ENCODE measurements at places on chromosomes 16 and 17.

DNA sequence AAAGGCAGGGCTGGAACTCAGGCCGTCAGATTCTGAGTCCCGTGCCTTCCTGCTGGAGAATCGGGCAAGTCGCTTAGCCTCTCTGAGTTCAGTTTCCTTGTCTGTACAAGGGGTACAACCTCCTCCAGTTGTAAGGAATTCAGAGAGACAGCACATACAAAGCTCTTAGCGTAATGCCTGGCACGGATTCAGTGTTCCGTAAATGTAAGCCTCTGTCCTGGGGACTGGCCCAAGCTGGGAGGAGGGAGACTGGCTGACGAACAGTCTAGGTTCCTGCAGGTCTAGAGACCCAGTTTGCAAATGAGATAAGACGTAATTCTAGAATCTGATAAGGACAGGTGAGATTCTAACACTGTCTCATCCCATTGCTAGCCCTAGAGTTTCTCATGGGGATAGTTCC is 9.9 kb downstream of the METTL22 start:
- no peak for DNase-seq

DNA sequence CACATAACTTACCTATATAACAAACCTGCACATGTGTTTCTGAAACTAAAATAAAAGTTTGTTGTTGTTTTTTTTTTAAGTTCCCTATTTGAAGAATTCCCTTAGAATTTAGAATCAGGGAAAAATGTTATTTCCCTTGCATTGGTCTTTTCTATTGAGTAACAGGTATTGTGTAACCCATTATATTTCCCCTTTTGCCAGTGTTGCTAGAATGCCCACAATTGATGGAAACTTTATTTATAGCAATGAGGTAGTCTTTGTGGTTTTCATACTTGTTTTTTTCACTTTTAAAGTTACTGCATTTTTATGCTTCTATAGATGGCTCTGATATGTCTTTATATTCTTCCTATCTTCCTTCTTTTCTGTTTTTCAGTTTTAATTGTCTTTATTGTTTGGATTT is 3.9 kb downstream of the NLRP1 start:
- no peak for DNase-seq

- DNase-seq = no peak
Measured at GRCh38 chr16:47180073-47180472, 36.3 kb upstream of the NETO2 start.

DNA sequence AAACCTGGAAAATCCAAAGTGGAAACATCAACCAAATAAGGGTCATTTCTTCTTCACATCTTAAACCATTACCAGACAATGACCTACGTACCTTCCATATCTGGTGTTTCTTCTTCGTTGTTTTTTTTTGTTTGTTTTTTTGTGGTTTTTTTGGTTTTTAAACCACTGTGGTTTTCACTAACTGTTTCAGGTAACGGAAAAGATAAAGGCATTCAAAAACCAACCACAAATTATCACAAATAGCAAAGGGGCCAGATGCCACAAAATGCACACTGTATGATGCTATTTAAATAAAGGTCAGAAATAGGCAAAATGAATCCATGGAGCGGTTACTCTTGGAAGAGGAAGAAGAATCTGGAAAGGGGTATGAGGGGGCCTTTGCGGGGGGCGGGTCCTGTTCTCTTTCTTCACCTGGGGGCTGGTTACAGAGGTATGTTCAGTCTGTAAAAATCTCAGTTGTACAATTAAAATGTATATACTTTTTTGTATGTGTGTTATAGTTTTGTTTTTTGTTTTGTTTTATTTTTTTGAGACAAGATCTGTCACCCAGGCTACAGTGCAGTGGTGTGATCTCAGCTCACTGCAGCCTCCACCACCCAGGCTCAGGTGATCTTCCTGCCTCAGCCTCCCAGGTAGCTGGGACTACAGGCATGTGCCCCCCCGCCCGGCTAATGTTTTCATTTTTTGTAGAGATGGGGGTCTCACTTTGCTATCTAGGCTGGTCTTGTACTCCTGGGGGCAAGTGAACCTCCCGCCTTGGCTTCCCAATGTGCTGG is 29.6 kb downstream of the LITAF start:
- no peak for DNase-seq

DNA sequence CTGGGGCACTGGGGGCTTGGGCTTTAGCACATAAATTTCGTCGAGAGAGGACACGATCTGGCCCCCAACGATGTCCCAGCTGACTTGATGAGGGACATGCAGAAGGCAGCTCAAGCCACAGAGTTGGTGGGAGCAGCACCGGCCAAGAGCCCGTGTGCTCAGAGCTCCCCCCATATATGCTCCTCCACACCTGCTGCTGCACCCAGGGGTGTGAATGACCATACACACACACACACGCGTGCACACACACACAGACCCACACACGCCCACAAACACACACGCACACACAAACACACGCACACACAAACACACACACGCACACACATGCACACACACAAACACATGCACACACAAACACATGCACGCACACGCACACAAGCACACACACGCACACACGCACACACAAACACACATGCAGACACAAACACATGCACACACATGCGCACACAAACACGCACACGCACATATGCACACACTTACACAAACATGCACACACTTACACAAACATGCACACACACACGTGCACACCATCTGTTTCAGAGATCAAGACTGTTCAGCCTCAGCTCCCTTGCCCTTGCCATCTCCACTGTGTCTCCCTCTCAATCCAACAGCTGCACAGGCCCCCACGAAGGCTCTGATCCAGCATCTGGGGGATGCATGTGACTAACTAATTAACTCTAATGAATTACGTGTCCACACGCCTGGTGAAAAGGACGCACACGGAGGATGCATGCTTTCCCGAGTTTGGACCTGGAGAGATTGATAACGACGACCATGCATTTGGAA is 85.6 kb upstream of the TNRC6C start:
- DNase-seq = no peak

- DNase-seq = no peak
Measured at GRCh38 chr16:15594711-15595320, 48.1 kb downstream of the MARF1 start.

DNA sequence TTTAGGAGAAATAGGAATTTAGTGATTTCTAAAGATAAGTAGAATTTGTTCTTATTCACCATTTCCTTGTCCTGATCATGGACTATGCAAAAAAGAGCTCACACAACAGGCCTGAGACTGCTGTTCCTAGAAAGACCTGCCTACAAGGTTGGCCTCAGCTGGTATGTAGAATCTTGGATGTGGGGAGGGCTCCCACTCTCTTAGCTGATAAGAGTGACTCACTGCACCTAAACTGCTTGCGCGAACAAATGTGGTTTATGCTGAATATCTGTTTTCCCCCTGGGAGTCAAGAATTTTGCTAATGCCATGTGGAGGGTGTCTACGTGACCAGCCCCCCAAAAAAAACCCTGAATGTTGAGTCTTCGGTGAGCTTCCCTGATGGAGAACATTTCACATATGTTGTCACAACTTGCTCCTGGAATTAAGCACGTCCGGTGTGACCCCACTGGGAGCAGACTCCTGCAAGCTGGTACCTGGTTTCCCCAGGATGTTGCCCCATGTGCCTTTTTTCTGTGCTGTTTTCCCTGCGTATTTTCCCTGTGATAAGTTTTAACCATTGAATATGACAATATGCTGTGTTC is 68.8 kb upstream of the HSBP1 start:
- DNase-seq = no peak

DNA sequence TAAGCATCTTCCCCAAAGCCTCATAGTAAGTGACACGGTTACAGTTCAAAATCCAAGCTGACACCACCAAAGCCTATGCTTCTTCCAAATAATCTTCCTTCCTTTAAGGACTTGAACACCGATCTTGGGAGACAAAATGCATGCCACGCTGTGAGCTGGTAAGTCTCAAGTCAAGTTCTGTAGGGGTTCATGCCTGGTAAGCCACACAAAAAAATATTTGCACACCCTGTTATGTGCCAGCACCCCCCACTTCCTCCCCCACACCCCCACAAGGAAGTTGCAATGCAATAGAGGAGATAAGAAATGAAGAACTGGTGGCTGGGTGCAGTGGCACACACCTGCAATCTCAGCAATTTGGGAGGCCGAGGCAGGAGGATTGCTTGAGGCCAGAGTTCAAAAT is 5.6 kb downstream of the NOG start:
- DNase-seq = no peak

DNA sequence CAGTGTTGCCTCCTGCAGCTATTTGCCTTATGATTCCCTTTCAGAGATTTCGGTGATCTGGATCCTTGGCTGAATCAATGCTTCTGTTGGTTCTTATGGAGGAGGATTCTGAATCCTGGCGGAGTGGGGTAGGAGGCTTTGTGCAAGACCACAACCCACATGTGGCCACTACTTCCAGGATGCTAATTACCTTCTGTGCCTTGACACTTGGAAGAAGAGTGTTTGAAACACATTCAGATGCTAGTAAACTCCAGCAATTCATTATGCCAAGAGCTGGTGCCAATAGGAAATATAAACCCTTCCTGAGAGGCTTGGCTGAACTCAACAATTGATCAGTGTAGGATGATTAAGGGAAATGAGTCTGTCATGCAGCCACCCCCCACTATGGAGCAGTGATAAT is 12.1 kb upstream of the NLRP1 start:
- DNase-seq = no peak
